ENCODE measurements at places on chromosomes 4 and X.

DNA sequence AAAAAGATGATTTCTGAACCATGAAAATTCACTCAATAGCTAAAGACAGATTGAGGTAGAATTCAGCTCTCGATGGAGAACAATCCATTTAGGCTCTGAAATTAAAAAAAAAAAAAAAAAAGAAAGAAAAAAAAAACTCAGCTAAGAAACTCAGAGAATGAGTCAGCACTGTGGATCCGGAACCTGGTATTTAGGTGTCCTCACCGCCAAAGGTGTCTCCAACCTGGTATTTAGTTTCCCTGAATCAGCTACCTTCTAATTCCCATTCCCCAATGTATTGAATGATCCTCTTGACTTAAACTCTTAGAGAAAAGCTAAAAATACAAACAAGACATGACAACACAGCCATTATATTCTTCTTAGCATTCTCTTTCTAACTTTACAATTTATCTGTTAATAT lies 150.3 kb upstream of the RASGEF1B start:
- no peak for DNase-seq

- DNase-seq: no peak
Measured at GRCh38 chr4:84753321-84753972, 170.5 kb downstream of the CDS1 start.

GRCh38 chr4:154349829-154350228 lies 141.8 kb downstream of the DCHS2 start:
- DNase-seq: no peak

DNA sequence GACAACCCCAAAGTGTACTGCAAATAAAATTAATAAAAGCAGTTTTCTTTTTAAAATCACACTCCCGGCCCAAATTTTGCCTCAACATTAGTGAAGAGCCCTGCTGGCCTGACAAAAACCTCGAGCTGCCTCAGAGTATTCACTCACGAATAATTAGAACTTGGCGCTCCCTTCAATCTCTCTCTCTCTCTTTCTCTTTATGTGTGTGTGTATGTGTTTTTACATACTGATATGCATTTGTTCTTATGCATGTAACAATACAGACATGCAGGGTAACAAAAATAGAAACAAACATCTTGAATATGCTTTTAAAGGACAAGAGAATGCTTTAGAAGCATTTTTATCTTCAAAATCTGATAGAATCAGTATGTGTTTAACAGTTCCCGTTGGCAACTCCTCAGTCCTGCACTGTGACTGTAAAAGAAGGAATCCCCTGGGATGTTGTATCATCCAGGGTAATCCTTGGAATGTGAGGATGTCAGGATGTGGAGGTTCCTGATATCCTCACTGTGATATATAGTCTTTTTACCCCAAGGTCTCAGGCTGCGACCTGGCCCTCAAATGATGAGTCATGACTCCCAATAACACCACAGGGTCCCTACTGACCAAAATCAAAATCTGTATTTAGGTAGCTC lies 53.0 kb downstream of the PTCHD1 start:
- DNase-seq: no peak

DNA sequence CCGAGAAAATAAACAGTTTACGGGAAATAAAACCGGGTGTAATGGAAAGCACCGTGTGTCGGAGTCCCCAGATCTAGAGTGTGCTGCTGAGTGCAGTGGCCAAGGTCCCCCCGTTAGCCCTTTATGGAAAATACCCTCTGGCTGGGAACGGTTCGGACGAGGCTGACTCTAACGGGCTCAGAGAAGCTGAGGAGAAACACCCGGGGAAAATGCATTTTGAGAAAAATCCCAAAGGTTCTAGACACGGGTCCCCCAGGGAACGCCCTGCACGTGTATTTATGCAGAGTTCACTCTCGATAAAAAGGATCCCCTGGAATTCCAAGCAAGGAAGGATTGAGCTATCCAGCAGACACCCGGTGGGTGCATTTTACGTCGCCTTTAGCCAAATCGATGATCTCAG lies 177.2 kb downstream of the CRLF2 start:
- DNase-seq: no peak

Data from substantia nigra (tissue), 51 donors.